RCC 7860 (cell line): ENCODE measurements at places on chromosomes 3 and 15.

DNA sequence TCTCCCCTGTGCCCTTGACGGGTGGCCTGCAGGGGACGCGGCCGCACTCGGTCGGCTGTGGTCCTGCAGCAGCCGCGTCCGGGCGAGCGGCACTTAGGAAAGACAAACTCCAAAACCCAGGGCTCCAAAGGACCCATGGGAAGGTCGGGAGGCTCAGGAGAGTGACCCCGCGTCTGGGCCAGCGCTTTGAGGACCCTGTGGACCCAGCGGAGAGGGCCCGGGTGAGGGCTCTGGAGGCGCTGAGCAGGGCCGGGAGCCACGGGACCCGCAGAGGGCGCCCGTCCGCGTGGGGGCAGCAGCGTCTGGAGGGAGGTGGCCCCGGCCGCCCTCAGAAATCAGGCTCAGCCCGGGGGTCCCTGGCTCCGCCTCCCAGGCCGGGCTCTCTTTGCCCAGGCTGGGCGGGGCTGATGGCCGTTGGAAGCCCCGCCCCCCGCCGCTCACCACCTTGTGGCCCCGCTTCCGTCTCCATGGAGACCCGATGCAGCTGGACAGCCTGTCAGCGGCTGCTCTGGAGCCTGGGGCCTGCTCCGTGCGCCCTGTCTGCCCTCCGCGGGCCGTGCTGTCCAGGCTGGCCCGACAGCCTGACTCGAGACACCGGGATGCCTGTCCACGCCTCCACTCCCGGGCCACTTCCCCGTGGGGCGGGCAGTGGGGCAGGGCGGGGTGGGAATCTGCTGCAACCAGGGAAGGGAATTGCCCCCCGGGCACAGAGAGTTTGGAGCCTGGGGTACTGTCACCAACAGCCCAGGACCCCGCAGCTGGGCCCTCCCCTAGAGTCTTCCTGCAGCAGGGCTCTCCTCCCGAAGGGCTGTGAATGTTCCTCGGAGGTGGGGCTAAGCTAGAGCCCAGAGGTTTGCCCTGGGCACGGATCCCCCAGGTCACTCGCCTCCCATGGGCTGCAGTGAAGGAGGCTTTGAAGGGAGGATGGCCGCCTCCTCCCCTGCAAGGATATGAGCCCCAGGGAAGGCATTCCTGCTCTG, 34.8 kb upstream of the RPL32 start:
- DNase-seq, result no peak

DNA sequence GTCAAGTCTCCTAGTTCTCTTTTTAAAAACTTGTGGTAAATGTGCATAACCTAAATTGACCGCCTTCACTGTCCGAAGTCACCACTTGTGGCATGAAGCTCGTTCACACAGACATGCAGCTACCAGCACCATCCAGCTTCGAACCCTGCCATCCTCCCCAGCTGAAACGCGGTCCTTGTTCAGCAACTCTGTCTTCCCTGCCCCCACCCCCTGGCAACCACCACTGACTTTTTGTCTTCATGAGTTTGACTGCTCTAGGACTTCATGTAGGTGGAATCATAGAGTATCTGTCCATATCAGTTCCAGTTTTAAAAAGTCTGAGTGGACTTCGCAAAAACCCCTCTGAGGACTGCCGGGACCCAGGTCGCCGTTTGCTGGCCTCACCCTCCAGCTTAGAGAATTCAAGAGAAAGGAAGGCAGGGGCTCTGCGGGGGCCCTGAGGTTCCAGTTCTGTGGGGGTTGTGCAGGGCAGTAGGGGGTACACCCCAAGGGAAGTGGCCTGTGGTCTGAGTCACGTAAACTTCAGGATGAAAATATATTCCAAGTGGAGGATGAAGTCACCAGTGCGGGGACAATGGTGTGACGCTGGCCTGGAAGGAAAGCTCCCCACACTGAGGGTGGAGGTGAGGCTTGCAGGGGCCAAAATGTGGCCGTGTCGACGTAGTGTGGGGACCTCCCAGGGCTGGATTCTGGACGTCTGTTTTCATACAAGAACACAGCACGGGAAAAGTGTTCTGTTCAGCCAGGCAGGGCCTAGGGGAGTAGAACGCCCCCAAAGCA, 67.6 kb downstream of the ABTB1 start:
- DNase-seq, result peak; percentile 16

DNA sequence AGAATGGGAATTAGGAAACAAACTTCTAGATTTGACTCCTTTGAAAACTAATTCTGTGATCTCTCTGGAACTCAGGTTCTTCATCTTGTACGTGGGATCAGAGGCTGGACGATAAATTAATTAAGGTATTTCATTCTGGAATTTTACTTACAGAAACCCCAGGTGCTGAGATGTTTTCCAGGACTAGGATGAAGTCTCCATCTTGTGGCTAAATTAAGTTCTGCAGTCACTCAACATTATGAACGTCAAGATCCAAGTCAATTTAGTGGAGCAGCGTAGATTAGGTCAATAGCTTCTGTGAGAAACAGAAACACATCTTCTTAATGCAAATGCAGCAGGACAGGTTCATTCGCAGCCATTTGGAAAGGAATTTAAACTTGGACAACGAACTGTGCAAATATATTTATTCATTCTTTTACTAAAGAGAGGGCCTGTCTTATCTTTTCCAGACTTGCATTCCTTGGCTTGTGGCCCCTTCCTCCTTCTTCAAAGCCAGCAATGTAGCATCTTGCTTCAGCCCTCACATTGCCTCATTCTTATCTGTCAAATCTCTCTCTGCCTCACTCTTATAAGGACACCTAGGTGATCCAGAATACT, 26.7 kb upstream of the TMC3 start:
- peak; percentile 29 for DNase-seq

GRCh38 chr15:91411586-91411985, 311.5 kb downstream of the SV2B start:
- no peak for DNase-seq

DNA sequence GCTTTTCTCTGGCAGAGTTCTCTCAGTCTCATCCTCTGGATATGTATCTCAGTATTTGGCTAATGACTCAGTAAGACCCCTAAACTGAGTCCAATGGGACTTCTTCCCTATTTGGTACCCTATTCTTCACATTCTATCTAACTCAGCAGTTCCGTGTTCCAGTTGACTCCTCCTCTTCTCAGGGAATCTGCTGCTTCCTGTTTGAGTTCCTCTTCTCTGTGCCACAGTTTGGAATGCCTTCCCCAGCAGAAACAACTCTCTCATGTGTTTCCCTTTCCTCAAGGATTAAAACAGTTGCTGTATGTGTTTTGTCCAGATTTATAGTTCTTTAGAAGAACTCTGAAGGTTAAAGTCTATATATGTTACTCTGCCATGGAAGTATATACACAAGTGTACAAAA, 344.0 kb upstream of the RARB start:
- no peak for DNase-seq

GRCh38 chr3:118932822-118933558, 101.7 kb downstream of the IGSF11 start:
- no peak for DNase-seq

DNA sequence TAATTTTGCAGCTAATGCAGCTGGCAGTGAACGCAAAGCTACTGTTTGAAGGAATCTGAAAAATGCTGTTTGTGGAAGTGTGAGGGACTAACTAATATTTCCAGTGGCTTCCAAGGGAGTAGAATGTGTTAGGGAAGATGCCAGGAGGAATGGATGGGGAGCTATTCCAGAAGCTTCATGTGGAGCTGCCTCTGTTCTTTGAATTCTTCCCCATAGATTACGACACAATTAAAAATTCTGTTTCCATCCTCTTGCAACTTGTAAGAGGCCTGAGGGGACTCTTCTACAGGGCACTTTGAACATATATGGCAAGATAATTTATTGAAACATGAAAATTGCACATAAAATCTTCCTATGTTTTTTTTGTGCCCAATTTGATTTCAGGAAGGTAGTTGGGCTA, 74.3 kb upstream of the CTXND1 start:
- no peak for DNase-seq

DNA sequence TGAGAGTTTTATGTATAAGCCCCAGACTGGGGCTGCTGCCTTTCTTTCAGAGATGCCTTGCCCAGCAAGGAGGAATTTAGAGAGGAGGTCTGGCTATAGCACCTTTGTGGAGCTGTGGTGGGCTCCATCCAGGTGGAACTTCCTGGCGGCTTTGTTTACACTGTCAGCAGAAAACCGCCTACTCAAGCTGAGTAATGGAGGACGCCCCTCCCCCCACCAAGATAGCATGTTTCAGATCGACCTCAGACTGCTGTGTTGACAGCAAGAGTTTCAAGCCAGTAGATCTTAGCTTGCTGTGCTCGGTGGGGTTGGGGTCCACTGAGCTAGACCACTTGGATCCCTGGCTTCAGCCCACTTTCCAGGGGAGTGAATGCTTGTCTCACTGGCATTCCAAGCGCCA, 155.6 kb downstream of the STXBP5L start:
- DNase-seq, result no peak

GRCh38 chr3:70557976-70558375, 245.5 kb upstream of the MDFIC2 start:
- DNase-seq, result no peak

DNA sequence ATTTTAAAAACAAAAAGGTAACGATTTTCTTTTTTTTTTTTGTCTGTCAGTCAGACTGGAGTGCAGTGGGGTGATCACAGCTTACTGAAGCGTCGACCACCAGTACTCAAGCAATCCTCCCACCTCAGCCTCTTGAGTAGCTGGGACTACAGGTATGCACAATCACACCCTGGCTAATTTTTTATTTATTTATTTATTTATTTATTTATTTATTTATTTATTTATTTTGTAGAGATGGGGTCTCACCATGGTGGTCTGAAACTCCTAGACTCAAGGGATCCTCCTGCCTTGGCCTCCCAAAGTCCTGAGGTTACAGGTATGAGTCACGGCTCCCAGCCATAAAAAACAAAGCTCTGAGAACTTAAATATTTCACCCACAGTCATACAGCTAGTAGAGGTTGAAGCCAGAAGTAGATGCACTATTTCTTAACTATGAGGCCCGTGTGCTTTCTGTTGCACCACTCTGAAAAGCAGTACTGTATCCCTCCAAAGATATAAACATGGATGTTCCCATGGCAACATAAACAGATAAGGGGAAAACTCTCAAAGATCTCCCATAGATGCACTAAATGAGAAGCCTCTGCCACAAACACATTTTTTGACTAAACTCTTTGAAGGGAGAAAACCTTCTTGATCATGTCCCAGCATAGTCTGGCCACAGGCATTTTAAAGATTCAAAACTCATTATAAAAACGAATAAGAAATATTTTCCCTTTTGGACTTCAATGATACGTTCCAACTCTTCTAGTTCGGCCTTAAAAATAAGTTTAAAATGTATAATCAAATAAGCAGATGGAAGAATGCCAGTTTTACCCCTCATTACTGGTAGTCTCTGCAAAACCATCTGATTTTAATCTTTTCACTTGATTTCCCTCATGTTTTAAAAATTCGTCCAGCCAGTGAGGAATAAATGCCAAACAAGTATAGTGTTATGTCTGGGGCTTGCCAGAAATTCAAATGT, 162.3 kb upstream of the ARHGEF26 start:
- DNase-seq, result no peak

DNA sequence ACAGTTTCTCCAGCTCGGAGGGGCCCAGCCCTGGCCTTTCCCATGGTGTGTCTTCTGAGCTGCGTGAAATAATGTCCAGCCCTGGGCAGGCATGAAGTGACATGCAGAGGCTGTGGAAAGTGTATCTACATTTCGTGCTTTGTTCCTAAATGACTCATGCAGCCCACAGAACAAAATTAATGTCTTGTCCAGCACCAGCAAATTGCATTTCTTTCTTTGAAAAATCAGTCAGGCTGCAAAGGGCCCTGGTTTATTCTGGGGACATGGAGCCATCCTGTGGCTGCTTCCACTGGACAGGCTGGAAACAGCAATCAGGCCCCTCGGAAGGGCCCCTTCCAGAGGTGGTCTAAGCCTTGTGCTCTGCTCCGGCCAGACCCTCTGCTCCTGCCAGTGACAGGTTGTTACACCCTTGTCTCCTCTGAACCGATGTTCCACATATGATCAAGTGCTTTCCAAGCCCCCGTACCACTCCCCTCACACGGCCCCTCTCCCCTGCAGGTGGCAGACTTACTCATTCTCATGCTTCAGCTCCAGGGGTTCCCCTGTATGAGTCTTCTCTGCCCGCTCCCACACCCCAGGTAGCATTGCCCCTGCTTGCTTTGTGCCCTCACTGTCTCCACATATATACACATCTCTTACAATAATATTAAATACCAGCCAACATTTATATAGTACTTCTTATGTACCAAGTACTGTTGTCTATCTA, 33.7 kb downstream of the CRYGS start:
- DNase-seq, result no peak

- DNase-seq, result no peak
Observed at GRCh38 chr3:162134571-162134970, 638.0 kb downstream of the OTOL1 start.
